Left lung (tissue), 14 donors: ENCODE measurements at places on chromosomes 2 and 18.

GRCh38 chr2:238453842-238454241, 27.1 kb downstream of the ASB1 start:
- no peak for DNase-seq

DNA sequence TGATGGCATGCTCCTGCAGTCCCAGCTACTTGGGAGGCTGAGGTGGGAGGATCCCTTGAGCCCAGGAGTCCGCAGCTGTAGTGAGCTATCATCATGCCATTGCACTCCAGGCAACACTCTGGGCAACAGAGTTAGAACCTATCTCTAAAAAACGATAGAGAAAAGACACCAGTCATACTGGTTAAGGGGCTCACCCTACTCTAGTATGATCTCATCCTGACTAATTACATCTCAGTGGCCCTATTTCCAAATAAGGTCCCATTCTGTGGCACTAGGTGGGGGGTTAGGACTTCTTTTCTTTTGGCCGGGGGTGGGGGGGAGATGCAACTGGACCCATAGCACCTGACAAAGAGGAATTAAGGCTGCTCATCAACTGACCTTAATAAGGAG, 163.2 kb upstream of the NCK2 start:
- no peak for DNase-seq

DNA sequence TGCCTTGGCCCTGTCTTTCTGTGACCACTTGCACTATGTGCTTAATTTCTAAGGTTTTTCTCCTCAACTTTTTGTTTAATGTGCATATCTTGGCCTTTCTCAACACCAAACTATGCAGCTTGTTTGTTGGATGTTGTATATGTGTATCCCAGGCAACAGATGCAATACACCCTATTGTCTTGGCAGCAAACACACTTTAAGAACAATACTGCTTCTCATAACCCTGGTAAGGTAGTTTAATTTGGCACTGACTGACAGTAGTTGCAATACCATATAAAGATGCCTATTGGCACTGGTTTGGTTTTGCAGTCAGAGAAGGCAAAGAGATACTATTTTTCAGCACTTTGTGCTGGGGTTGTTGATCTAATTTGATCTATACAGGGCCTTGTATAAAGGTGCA, 360.7 kb upstream of the CWC22 start:
- peak; percentile 41 for DNase-seq

GRCh38 chr2:224885836-224886547, 156.3 kb downstream of the DOCK10 start:
- no peak for DNase-seq
